ENCODE measurements at places on chromosomes 5 and 9.

DNA sequence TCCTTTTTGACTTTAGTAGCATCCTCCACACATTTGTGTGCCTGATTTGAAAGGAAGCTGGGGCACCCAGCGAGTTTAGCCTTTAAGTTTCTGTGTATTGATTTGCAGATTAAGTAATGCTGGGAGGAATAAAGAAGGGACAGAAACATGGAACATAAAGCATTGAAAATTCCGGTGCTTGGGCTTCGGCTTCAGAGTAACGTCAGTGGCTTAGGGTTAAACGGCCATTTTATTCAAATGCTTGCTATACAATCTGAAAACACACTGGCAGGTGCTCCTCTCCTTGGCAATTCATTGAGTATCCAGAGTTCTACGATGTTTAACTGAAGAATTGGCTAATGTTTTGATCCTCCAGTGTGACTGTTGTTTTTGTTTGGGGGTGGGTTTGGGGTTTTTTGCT lies 58.0 kb upstream of the FSD1L start:
- no peak for DNase-seq

DNA sequence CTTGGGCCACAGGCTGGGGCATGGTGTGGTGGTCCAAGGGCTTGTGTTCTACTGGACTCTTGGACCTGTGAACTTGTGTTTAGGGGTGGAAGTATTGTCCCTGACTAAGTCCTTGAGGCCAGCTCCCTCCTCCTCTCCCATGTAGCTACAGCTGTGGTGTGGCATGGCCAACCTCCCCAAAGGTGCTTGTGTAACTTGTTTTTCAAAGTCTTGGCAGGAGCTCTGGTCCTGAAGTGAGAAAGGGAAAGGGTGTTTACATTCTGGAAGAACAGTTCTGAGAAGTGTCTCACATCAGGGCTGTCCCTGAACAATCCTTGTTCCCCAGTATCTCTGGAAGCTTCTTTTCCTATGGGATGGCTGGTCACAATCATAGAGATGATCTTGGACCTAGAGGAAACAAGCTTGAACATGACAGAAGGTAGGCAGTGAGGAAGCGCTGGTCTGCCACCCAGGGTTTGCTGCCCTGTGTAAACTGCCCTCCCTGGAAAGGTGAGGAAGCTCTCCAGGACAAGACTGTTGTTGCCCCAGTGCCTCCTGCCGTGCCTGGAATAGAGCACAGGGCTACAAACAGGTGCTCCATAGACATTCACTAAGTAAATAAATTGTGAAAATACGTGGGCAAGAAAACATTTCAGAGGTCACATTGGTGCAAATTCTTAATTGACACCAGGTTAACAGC lies 64.6 kb upstream of the KLF9 start:
- DNase-seq = no peak

- DNase-seq = no peak
Observed at GRCh38 chr9:107175816-107176435, 107.2 kb upstream of the RAD23B start.

DNA sequence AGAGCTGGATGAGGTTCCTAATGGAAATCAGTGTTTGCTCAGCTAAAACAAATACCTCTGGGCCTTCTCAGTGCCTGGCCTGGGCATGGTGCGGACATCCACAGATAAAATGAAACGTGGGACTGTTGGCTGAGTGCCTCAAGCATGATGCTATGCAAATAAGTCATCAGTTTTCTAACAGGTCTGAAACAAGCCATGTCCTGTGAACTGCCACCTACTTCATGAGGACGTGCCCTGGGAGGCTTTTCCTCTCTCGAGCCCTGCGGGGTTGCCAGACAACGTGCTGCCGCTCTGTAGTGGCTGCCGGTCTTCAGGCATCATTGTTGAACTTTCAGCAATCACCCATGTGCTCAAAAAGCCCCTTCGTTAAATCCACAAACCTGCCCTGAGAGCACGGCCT lies 240.4 kb upstream of the IRX2 start:
- DNase-seq = no peak

DNA sequence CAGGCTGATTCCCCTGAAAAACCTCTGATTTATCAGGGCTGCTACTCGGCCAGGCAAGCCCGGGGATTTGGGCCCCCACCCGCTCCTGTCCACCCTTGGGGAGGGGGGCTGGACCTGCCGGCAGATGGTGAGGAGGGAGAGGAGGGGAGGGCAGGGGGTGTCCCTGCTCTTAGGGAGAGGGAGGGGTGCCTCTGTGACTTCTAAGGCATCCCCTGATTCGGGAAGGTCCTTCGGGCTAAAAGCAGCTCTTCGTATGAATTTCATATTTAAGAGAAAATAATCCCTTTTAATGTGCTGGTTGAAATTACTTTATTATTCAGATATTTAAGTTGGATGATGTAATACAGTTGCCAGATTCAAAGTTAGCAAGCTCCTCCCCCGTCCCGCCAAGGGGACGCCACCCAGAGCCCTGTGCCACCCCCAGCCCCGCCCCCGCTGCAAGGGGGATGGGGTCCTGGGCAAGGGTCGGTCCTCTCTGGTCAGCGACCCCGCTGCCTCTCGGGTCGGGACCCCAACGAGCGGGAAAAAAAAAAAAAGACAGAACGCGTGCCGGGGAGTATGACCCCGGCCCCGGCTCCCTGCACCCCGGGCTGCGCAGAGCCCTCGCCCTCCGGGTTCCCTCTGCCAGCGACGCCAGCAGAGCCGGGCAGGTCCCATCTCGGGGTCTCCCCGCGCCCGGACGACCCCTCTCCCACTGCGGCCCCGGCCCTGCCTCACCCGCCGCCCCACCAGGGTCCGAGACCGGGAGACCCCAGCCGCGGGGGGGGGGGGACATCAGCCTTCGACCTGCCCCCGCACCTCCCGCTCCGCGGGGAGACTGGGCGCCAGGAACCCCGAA lies 12.4 kb downstream of the LHX3 start:
- DNase-seq = no peak

DNA sequence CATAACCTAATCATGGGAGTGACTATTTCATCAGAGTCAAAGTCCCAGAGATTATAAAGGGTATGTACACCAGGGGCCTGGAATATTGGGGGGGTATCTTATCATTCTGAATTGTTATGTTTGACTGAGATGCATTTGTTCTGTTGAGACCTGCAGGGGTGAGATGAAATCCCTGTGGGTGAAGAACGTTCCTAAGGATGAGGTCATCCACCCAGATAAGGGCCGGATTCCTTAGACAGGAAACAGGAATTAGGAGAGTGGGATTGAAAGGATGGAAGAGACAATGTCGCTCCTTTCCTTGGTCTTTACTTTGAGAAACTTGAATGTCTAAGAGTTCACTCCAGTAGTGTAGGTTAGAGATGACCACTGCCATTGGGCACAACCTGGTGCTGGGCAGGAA lies 54.7 kb downstream of the GAS1 start:
- no peak for DNase-seq

DNA sequence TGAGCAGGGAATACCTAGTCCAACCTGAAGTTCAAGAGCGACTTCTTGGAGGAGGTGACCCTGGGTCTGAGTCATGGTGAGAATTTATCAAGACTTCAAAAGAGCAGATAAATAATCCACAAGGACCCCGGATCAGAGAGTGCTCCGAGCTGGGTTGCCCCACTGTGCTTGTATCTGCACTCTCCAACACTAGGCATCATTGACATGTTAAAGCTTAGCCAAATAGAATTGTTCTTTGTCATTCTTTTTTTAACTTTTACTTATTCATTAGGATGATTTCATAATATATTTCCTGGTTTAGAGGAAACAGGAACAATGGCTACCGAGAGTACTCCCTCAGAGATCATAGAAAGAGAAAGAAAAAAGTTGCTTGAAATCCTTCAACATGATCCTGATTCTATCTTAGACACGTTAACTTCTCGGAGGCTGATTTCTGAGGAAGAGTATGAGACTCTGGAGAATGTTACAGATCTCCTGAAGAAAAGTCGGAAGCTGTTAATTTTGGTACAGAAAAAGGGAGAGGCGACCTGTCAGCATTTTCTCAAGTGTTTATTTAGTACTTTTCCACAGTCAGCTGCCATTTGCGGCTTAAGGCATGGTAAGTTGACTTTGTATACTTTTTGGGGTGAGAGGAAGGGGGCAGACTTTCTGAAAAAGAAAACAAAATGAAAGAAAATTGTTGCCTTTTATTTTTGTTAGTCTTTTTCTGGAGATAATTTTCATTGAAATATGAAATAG lies at the start of gene CARD6:
Gene CARD6 (plus strand): TSS at position 300 of the 738 bp plus-strand sequence. CDS start 16 bp downstream, at position 316.
- DNase-seq = no peak

- no peak for DNase-seq
Observed at GRCh38 chr5:173802670-173803165, 85.4 kb upstream of the CPEB4 start.

DNA sequence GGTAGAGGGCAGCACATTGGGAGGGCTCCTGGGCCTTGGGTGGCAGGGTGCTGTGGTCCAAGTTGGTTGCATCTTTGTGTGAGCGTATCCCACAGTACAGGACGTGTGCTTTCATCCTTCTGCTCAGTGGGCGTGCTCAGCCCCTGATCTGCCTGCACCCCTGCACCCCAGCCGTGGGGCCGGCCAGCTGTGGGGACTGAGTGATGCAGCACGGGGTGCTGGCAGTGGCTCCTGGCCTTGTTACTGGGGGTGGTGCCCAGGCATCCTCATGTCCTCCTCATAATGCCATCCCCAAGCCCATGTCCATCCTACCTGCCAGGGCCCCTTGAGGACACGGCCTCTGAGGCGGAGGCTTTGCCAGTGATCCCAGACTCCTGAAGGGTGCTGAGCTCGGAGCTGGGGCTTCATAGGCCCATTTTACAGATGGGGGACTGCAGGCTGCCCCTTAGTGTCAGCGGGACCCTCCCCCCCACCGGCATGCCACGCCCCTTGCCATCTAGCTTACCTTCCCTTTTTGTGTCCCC lies 100.7 kb downstream of the PHF2 start:
- DNase-seq = no peak

DNA sequence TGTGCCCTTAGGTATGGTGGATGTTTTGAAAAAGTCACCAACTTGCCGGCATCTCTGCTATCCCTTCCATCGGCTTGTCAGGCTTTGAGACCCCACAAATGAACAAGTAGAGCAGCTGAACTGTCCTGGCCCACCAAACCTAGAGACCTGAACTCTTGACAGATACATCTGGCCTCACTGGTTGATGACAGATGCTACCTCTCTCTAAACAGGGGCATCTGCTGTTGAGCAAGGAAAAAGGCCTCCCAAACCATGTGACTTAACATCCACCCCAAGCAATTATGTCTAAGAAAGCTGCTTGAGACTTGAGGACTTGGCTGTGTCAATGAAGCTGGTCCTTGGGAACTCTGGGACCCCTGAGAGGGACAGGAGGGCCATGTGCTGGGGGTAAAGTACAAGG lies 2.3 kb downstream of the CCNI2 start:
- peak; percentile 3 for DNase-seq

GRCh38 chr9:78304357-78304756 lies 7.4 kb downstream of the PSAT1 start:
- no peak for DNase-seq

DNA sequence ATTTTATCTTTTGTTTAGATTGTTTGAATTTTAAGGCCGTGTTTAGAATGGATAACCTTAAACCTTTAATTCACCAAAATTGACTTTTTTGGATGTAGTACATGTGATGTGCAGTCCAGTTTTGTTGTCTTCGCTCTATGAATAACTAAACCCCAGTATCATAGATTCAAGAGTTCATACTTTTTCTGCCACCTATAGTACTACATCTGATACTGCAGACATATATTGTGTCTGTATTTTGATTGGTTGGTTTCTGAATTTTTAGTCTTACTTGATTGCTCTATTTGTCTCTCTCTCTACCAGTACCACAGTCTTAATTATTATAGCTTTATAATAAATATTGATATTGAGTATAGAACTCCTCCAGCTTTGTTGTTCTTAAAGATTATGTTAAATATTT lies 58.1 kb downstream of the PPIP5K2 start:
- peak; percentile 7 for DNase-seq

- no peak for DNase-seq
Observed at GRCh38 chr5:55445791-55446190, 89.0 kb downstream of the PLPP1 start.

DNA sequence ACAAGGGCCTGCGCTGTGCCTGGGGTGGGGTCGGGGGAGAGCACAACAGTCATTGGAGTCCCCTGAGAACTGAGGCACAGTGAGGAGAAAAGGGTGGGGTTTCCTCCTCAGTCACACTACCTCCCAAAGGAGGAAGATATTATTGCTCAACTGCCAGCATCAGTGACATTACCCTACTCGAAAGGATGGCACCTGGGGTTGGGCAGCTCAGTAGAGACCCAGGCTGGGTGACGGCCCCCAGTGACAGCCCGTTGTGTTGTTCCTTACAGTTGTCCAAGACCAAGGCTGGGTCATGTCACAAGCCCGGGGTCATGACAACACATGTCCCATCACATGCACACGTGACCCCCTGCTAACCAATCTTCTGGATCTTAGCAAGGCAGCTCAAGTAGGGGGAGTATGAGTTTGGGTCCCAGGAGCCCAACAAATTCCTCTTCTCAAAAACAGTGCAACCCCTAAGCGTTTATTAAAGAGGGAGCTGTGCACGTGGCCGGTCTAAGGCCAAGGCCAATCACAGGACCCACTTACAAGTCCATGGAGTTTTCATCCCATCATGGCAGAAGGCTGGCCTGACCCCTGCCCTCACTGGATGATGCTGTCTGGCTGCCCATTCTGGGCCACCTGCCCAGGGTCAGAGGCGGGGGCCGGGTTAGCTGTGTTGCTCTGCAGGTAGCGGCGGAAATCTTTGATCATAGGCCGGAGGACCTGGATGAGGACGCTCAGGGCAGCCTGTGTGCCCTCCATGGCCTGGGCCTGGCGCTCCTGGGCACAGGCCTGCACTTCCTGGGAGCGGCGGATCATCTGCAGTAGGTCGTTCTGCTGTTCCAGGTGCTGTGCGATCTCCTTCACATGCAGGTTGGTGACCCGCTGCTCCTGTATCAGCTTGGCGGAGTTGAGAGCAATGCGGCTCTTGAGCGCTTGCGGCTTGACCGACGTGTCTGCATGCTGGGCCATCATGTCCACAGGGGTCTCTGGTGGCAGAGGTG lies 4.0 kb downstream of the NAIF1 start:
- DNase-seq = no peak

DNA sequence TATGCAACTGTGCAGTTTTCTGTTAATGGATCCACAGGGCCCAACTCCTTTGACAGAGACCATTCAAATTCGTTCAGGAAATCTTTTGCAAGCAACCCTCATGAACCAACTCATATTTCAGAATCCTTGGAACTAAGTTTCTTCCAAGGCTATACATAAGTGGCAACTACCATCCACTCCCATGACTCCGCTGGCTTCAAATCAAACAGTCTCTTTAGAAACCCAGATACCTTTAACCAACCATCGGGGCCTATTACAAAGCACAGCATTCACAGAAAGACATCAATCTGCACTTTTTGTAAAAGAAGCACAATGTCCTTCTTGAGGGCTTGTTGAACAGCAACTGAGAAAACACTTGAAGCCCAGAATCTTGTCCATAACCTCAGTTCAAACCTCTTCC lies 526.9 kb downstream of the DTWD2 start:
- DNase-seq = no peak

GRCh38 chr5:168217497-168217896 lies 73.9 kb upstream of the WWC1 start:
- DNase-seq = no peak

DNA sequence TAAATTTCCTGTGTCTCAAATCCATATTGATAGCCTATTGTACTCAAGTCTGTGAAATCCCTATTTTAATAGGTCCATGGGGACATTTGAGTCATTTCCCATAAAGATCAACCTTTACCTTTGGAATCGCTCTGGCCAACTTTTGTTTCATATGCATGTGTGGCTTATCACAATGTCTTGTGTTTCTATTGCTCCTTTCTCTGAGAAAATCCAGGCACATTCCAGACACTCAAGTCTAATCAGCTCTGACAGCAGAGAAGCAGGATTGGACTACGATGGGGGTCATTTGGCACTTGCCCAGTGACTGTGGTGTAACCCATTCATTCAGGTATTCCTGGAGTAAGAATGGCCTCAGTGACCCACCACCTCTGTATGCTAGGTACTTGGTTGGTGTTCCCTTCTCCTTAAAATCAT lies 48.4 kb downstream of the ACTBL2 start:
- DNase-seq = no peak
